ENCODE measurements at places on chromosomes 5 and 9.

DNA sequence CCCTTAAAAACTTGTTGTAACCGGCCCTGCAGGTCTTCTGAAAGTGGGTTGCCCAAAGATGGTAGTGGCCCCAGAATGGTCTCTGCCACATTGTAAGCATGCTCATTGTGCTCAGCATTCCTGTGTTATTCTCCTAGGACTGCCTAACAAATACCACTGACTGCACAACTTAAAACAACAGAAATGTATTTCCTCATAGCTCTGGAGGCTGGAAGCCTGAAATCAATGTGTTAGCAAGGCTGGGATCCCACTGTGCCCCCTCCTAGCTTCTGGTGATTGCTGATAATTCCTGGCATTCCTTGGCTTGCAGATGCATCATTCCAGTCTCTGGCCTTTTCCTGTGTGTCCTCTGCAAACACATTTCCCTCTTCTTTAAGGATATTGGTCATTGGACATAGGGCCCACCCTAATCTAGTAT, 3.4 kb upstream of the GCNT4 start:
- no peak for DNase-seq

- DNase-seq = no peak
Measured at GRCh38 chr9:69181908-69182353, 7.9 kb downstream of the TJP2 start.

DNA sequence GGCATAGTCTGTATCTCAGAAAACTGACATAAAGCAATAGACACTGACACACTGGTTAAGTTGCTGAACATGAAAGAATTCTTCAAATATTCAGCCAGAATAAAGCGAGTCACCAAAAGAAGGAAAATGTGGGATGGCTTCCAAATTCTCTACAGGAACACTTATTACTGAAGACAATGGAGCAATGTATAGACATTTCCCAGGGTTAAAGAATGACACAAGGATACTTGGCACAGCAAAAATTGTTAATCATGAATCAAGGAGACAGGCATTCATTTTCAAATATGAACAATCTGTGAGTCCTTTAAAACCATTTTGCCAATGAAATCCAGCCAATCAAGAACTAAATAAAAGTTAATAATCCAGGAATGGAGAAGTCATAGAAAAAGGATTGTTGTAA, 92.5 kb downstream of the MTX3 start:
- no peak for DNase-seq

DNA sequence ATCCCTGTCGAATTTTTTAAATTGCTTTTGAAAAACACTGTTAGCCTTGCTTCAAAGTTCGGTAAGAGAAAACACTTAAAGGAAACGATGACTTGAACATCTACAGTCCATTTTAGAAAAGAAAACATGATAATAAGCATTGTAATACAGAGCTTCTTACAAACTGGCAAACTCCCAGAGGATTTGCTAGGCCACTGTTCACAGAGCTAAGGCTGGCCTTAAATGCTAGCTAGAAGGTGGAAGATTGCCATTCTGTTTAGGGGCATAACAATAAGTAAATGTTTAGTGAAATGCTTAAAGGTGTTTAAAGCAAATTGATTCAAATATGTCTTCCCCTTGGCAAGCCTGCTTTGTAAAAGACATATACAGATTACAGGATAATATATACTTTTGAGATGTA, 169.6 kb downstream of the TLE4 start:
- DNase-seq = no peak

DNA sequence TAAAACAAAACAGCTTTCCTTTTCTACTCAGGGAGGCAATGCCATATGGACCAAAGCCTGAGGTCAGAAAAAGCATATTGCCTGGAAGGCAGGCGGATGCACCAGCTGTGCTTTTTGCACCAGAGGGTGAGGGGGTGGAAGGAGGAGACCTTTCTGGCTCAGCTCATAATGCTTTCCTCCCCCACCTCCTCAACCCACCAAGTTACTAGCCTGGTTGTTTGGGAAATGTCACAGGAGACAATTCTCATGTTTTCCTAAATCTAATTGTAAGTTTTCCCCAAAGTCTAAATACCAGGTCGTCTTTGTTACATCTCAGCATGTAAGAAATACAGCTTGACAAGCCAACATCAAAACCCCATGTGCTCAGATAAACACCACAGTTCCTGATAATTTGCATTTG, 72.6 kb upstream of the DMRTA1 start:
- no peak for DNase-seq

DNA sequence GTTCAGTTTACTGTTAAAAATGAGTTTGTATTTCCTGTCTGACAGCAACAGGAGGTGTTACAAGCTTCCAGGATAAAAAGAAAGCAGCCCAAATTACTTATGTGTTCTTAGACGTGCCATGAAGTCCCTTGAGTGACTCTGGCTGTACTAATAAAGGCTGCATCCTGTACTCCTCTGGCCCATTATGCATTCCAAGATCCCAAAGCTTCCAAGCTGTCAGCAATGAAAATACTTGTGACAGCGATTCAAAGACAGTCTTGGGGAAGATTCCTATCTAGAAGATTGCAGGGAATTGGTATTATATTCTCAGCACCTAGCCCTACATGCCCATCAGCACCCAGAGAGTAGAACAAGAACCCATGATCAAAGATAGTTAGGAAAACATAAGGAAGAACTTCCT, 281.6 kb upstream of the TRPC7 start:
- DNase-seq = no peak

DNA sequence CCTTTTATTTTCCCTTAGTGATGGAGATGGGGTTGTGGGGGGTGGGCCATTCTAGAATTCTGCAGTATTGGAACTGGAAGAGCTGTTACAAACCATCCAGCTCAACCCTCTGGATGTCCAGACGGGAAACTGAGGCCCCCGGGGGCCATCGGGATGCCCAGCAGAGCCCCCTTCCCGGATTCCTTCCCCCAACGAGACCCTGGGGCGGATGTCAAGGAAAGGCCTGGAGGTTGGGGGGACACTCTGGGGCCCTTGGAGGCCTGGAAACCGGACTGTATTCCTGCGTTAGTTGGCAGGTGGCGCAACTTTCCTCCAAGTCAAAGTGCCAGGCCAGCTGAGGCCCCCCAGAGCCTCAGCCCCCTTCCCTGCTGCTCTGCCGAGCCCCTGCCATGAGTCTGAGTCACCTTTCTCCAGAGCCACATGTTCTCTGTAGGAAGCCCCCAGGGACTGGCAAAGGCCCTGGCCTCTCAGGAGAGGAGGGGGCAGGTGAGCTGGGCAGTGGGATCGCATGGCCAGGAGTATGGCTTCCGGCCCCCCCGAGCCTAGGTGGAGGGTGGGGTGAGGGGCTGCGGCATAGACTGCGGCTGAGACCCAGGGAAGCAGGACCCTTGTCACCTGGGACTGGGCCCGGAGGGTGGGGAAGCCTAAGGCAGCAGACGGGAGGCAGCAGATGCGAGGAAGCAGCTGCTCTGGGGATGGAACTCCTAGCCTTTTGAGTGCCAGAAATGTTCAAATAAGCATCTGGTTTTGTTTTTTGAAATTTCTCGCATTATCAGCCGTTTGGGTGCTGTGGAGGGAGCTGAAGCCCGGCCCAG, 17.8 kb upstream of the FIBCD1 start:
- no peak for DNase-seq

DNA sequence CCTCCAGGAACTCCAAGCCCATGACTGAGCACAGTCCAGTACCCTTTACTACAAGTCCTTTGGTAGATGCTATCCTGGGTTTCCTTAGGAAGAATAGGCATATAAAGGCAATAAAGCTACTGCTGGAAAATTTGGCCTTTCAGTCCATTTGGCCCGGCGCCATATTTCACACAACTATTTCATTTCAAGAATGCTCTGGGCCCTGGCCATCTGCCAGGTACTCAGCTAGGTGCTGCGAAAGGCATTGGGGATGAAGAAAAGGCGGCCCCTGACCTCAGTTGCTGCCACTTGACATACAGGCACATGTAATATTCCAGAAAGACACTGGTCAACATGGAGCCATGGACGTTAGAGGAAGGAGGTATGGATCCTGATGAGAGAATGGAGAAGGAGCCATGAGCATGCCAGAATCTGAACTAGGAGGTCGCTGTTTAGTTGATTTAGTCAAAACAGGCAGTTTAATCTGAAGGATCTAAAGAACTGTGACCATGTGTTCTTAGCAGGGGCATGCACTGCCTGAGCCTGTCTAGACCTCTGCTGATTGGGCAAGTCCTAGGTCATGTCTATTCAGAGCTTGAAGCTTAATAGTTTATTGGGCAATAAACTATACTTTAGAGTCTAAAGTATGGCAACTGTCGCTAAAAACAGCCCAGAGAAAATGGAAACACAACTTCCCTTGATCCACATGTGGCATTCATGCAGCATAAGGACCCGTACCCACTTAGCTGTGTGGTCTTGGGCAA, 149.3 kb downstream of the MELK start:
- no peak for DNase-seq

GRCh38 chr5:148379340-148379739, 4.4 kb upstream of the FBXO38 start:
- DNase-seq = no peak

GRCh38 chr5:17094830-17095229, 122.6 kb upstream of the BASP1 start:
- DNase-seq = no peak

GRCh38 chr5:2207416-2208238, 324.9 kb upstream of the IRX4 start:
- DNase-seq = no peak

DNA sequence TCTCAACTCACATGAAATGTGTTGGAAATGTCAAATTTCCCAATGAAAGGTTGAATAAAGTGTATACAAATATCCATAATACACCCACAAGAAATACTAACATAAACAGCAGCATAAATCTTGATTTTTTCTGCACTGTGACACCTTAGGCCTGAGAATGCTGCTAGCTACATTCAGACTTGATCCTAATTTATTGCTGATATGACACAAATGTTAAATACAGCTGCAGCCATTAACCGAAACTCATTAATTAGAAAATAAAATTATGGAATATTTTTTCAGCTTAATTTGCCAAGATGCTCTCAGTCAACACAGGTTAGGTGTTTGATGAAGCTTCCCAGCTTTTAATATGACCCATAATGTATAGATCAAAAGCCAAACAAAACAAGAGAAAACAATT, 914.3 kb upstream of the C9orf72 start:
- no peak for DNase-seq

- no peak for DNase-seq
Measured at GRCh38 chr5:5158472-5158895, 18.4 kb downstream of the ADAMTS16 start.

GRCh38 chr9:133116346-133117231, 4.5 kb downstream of the RALGDS start:
- no peak for DNase-seq

DNA sequence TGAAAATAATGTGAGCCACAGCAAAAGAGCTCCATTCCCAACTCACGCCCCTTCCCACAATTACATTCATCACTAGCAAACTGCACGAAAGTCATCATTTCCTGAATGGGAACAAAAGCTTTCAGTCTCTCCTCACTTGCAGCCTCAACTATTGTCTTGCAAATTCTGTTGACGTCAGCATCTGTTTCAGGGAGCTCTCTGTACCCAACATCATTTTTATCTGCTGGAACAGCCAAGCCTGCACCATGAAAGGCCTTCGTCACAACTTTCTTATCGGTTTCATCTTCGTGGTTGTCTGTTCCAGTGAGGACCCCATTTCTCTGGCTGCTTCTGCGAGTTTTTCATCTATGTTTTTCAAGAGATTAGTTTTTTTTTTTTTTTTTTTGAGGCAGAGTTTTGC, 14.3 kb upstream of the RNF130 start:
- DNase-seq = no peak

DNA sequence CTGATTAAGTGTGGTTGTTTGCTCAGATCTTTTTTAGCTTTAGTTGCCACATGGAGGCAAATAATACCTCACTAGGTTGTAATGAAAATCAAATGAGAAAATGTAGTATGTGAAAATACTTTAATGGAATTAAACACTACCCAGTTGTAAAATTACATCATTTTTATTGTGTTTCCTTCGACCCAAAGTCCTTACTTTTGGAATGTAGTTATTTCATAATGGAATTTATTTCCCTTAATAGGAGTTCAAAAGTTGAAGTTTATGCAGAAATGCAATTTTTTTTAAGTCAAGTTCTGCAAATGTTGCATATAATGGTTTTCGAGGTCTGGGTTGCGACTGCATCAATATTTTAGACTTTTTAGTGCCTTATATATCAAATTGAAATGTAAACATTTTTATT, 31.0 kb downstream of the TNPO1 start:
- DNase-seq = no peak

- peak; percentile 60 for DNase-seq
Measured at GRCh38 chr5:154732212-154732611, 23.0 kb upstream of the LARP1 start.

DNA sequence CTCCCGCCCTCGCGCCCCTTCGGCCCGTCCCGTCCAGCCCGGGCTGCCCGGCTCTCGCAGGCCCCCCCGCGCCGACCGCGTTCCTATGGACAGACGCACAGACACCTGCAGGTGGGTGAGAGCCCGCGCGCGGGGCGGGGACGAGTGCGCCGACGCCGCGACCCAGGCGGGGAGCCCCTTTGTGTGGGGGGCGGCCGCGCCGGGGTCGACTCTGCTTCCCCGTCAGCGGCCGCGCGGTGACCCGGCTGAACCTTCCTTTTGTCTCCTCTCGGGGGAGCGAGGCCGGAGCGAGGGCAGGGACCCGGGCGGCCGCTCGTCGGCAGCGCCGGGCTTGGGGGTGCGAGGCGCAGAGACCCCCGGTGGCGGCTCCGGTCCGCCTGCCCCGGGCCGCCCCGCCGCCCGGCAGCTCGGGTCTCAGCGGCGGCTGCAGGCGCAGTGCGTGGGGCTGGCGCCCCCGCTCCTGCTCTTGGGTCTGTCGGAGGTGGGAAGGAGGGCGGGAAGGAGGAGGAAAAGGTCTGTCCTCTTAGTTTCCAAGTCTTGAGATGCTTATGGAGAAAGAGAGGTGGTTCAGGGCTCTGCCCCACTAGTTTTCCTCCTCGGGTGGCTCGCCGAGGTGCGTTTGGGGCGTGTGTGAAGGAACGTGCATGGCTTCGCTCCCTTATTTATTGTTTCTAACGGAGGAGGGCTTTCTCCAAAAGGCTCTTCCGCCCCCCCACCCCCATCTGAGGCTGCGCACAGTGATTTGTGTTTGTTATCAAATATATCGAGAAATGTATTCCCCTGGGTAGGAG, 576 bp downstream of the KIAA1958 start:
- DNase-seq = peak; percentile 53

DNA sequence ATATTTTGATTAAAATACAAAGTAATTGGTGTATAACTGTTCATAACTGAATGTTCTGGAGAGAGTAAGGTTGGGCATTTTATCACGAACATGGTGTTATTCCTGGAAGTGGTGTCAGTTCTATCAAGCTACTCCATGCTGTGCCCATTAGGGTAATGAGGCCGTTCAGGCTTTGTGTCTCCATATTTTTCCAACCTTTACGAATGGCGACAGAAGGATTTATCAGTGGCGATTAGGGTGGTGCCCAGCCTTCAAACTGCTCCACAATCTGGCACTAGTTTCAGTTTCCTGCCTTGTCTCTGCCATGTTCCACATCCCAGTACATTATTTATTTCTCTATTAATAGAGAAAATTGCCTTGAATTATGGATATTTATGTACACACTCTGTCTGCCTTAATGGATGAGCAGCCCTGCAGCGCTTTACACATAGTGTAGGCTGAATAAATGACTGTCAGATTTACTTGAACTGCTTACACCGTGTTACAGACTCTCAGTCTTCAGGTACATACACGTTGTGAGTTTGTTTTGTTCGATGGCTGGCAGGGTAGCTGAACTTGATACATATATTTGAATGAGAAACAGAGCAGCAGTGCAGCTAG, 23.9 kb upstream of the TMC1 start:
- no peak for DNase-seq

- no peak for DNase-seq
Measured at GRCh38 chr9:85971731-85972130, 30.8 kb downstream of the NAA35 start.

Data from NCI-H2227 treated with DMSO at 0.1 percent for 48 hours (cell line).